ENCODE measurements at places on chromosomes 16 and 17.

DNA sequence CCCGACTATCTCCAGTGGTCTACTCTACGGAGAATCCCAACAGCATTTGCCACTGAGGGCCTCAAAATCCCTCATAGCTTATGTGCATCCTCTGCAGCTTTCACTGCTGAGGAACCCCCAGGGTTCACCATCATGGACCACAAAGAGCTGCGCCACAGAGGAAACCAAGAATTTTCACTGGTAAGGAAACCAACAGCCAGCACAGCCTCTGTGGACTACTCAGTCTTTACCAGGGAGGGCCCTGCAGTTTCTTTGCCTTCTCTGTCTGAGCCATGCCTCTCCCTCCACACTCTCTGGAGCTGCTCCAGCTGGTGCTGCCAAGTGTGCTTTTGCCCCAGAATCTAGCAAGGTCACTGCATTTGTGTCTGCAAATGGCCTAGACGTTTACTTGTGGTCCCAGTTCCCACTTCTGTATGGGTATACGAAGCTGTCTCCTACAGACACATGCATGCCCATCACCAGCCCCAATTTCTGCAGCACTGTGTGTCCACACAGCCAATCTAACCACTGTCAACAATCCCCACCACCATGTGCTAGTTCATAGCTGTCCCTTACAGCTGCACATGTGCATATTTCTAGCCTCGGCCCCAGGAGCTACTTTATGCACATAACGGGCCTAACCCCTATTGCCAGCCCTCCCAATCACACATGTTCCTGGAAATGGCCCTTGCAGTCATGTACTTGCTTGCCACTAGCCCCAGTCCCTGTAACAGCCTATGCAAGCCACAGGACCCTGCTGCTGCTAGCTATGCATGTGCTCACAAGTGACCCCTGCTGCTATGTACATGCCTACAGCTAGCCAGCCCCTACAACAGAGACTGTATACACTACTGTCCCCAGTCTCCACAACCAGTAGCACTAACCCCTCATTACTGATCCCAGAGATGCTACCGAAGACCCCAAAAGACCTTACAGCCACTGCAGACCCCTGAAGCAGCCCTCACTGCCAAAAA, 1437.4 kb downstream of the CDH11 start:
- no peak for DNase-seq

GRCh38 chr16:7422036-7422888, 89.6 kb downstream of the RBFOX1 start:
- peak; percentile 69 for DNase-seq

GRCh38 chr17:62140836-62141235, 75.8 kb upstream of the MED13 start:
- no peak for DNase-seq

DNA sequence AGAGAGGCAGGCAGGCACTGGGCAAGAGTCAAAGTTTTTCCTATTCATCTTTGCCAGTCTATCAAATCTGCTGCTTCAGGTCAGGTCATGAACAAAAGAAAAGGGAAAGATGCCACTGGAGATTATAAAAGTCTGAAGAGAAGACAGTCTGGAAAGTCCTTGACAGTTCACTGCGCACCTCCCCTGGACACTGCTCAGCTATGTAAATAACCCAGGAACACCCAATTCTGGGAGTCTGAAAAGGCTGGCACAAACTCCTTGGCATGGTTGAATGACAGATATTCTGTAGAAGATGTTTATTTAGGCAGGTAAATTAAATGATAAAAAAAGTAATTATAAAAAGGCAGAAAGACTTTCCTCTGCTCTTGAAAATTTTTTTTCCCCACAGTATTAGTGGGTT, 5.2 kb upstream of the CORO6 start:
- DNase-seq = no peak

- no peak for DNase-seq
Observed at GRCh38 chr17:63934183-63935112, 2.3 kb upstream of the CD79B start.

DNA sequence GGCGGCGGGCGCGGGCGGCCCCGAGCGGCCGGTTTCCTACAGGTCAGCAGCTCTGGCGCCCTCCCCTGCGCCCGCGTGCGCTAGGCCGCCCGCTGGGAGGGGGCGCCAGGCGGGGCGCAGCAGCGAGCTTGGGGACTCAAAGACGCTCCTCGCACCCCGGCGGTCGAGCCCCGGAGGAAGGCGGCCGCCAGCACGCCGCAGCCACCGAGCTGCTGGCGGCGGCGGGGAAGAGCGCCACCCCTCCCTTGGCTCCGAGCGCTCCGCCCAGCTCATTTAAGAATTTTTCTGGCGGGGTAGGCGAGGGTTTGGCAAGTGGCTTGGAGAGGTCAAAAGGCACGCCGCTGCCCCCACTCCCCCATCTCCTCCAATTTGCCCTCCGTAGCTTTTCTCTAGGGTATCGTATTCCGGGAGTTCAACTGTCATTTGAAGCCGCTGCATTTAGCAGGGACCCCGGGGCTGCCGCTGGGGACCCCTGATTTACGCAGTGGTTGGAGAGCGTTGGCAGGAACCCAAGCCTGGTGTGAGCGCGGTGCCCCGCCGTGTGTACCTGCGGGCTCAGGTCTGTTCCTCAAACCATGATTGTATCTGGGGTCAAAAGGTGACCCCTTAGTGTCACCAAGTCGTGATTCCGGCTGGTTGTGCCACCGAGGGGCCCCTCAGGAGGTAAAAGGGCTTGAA, 59.5 kb upstream of the GSE1 start:
- peak; percentile 85 for DNase-seq

- DNase-seq = no peak
Observed at GRCh38 chr17:12536472-12536871, 129.2 kb upstream of the MYOCD start.

Measured in retina (tissue), 1 donor.